ENCODE measurements at places on chromosomes 11 and 22.
A peak's percentile ranks its signal among the peaks of the same experiment; 100 is the strongest.

GRCh38 chr22:36461665-36462649, 19.5 kb downstream of the TXN2 start:
- DNase-seq = peak; percentile 70

DNA sequence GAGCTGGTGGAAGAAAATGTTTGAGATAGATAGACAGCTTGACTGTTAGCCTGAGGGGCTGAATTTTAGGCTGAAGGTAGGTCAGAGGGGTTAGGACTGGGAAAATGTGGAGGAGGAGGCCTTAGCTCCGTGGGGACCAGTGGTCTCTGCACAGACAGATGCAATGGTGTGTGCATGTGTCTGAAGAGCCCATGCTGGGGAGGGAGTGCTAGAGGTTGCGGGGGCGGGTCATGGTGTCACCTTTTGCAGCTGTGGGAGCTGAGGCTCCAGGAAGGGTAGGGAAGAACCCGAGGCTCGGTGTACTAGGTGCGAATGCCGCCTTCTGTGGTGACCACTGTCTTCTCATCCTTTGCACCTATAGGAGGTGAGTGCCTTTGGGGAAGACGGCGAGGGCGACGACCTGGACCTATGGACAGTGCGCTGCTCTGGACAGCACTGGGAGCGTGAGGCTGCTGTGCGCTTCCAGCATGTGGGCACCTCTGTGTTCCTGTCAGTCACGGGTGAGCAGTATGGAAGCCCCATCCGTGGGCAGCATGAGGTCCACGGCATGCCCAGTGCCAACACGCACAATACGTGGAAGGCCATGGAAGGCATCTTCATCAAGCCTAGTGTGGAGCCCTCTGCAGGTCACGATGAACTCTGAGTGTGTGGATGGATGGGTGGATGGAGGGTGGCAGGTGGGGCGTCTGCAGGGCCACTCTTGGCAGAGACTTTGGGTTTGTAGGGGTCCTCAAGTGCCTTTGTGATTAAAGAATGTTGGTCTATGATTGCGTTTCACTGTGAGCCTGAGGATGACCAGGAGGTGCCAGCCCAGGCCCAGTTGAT, 1.6 kb downstream of the SDF2L1 start:
- no peak for DNase-seq

- DNase-seq = no peak
These were observed 76.1 kb downstream of the PGR start for GRCh38 chr11:101053492-101053891.

DNA sequence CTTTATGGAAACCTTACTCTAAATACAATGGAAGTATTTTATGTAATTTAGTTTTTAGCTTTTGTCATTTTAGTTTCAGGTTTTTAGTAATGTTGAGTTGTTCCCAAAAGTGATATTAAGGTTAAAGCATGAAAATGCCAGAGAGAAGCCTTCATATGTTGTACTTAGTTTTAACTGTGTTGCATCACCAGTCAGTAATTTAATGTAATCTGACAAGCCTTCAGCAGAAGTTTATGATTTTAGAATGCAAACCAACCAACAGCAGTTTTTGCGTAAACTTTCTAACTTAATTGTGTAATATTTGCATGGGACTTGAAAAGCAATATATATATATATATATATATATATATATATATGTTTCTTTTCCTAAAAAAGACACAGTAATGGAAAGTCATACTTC, 110.6 kb downstream of the MSANTD4 start:
- DNase-seq = no peak

GRCh38 chr11:91489989-91490388, 734.6 kb upstream of the FAT3 start:
- DNase-seq = no peak

All from 8988T (cell line).